ENCODE measurements at places on chromosomes 2 and 18. TPM values are rescaled to one million over a fixed set of nuclear protein-coding genes. Genes with fewer than 3 reads are reported as not detected.

GRCh38 chr2:58054264-58054663 lies 7.7 kb downstream of the VRK2 start:
- DNase-seq = no peak
- peaks cover 4% of the 10 kb centered on the region for H3K4me1 ChIP-seq
- no peak overlapping the region for H3K27ac ChIP-seq
- no peak overlapping the region for H3K4me3 ChIP-seq
- peaks cover 17% of the 10 kb centered on the region for H3K36me3 ChIP-seq
- H3K27me3 ChIP-seq = no peaks in the 10 kb centered on the region

- peaks cover 62% of the 10 kb centered on the region for H3K27me3 ChIP-seq
- H3K36me3 ChIP-seq = no peaks in the 10 kb centered on the region
- H3K27ac ChIP-seq = no peak within 1 kb of the TSS
- no peak for DNase-seq
Measured at GRCh38 chr2:120735746-120736170, at the start of gene GLI2. TSS of gene GLI2 (plus strand) at chr2:120735868. CDS start at chr2:120797321, 61,453 bp downstream.

DNA sequence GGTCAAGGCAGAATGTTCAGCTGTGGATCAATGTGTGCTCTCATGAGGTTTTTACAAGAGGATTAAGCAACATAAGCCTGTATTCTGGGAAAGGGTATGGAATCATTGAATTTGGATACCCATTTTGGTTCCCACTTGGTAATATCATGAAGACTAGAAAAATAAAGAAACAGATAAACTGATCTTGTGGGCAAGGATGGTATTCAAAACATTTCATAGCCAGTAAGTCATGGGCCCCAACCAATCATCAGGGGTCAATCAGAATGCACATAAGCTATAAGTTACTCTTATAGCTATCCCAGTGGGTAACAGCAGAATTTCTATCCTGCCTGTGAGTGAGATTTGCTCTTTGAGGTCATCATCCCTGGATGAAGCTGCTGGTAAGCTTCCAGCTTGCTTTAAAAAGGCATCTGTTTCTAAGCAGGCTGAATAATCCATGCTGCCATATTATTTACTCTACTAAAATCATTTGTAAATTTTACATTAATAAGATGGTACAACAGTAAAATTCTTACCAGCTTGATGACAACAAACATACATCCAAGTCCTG lies 291.2 kb downstream of the RAD51AP2 start:
- no peak overlapping the region for H3K27ac ChIP-seq
- no peaks in the 10 kb centered on the region for H3K36me3 ChIP-seq
- no peak for DNase-seq

- no peaks in the 10 kb centered on the region for H3K27me3 ChIP-seq
- DNase-seq = no peak
- no peak overlapping the region for H3K27ac ChIP-seq
Measured at GRCh38 chr18:46810481-46811000, 53.7 kb upstream of the ST8SIA5 start.

Gene PIEZO2
- not detected for total RNA-seq

DNA sequence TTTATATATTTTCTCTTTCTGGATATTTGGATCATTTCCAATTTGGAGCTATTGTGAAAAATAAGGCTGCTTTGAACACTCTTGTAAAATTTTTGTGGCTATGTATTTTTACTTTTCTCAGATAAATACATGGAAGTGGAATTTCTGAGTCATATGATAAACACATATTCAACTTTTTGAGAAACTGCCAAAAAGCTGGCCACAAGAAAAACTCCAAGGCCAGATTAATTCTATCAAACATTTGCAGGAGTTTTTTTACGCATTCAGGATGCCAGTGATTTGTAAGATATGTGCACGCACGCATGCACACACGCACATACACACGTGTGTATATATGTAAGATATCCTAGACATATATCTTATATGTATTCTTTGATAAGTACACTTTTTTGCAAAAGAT lies 477.5 kb upstream of the SPHKAP start:
- H3K27me3 ChIP-seq = no peaks in the 10 kb centered on the region
- no peak for DNase-seq
- H3K27ac ChIP-seq = no peak overlapping the region
- peaks cover 5% of the 10 kb centered on the region for H3K36me3 ChIP-seq
- H3K4me1 ChIP-seq = no peaks in the 10 kb centered on the region

DNA sequence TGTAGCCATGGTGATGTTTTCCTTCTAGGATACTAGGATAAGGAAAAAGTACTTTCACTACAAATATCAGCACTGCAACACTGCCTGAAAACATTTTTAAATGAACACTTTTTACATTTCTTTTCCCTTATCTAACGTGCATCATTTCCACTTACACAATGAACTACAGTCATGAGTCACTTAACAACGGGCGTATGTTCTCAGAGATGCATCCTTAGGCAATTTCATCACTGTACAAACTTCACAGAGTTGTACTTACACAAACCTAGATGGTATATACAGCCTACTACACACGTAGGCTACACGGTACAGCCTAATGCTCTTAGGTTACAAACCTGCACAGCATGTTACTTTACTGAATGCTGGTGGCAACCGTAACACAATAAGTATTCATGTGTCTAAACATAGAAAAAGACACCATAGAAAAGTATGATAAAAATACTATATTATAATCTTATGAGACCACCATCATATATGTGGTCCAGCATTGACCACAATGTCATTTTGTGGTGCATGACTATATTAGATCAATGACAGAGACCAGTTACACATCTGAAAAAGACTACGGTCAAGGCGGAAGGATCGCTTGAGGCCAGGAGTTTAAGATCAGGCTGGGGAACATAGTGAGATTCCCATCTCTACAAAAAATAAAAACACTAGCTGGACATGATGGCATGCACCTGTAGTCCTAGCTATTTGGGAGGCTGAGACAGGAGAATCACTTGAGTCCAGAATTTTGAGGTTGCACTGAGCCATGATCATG lies 39.8 kb downstream of the WDR33 start:
- no peak for DNase-seq
- no peak overlapping the region for H3K4me3 ChIP-seq
- peaks cover 15% of the 10 kb centered on the region for H3K4me1 ChIP-seq
- no peaks in the 10 kb centered on the region for H3K27me3 ChIP-seq
- peaks cover 4% of the 10 kb centered on the region for H3K36me3 ChIP-seq
- no peak overlapping the region for H3K27ac ChIP-seq

GRCh38 chr18:58118536-58118935 lies 74.5 kb downstream of the NEDD4L start:
- no peaks in the 10 kb centered on the region for H3K36me3 ChIP-seq
- no peaks in the 10 kb centered on the region for H3K27me3 ChIP-seq
- H3K4me1 ChIP-seq = no peaks in the 10 kb centered on the region
- no peak overlapping the region for H3K4me3 ChIP-seq
- no peak overlapping the region for H3K27ac ChIP-seq

Gene CROCC2
- not detected for total RNA-seq

DNA sequence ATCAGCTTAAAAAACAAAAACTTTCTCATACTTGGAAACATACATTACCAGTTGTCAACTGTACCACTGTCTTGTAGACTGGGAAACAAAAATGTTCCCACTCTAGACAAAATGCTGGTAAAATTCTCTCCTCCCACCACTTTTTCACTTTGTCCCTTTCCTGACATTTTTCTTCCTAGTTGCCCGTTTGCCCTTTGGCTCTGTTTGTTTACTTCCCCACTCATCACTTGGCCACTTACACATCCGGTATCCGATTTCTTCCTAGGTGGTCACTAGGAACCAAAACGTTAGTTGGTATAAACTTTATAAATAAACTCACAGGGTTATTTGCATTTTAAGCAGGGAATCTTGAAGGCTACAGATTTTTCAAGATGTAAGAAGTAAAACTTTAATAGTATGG lies 84.9 kb downstream of the METTL4 start:
- no peaks in the 10 kb centered on the region for H3K4me1 ChIP-seq
- no peaks in the 10 kb centered on the region for H3K36me3 ChIP-seq
- no peak overlapping the region for H3K27ac ChIP-seq
- H3K4me3 ChIP-seq = no peak overlapping the region
- no peak for DNase-seq

DNA sequence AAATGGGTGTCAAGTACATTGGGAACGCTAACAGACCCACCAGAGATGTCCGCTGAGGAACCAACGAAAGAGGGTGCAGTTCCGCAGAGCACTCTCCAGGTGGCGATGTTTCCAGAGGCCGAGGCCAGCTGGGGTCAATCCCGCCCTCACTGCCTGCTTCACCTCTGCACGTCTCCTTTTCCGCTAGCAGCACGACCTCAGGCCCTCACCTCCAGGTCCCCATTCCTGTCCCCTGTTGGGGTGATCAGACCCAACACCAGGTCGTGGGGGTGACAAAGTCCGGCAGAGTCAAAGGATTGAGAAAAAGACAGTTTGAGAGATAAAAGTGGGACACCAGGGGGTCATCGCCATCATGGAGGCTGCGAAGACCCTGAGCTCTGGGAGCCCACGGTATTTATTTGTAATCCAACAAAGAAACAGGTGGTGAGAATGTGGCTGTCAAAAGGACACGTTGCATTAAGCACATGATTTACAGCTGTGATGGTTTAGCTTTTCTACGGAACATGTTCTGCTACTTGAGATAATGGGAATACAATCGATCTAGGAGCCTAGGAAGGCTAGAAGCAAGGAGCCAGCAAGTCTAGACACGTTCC lies 27.3 kb downstream of the ZAP70 start:
- no peaks in the 10 kb centered on the region for H3K27me3 ChIP-seq
- peaks cover 47% of the 10 kb centered on the region for H3K36me3 ChIP-seq
- DNase-seq = no peak

GRCh38 chr2:146587291-146587713 lies 1257.5 kb upstream of the ACVR2A start:
- H3K36me3 ChIP-seq = no peaks in the 10 kb centered on the region
- H3K4me3 ChIP-seq = no peak overlapping the region
- no peak overlapping the region for H3K27ac ChIP-seq

Gene ESCO1
- 33.0 TPM for total RNA-seq

GRCh38 chr2:120141300-120142069 lies 81.7 kb downstream of the TMEM185B start:
- no peaks in the 10 kb centered on the region for H3K27me3 ChIP-seq
- no peak overlapping the region for H3K27ac ChIP-seq
- DNase-seq = no peak

DNA sequence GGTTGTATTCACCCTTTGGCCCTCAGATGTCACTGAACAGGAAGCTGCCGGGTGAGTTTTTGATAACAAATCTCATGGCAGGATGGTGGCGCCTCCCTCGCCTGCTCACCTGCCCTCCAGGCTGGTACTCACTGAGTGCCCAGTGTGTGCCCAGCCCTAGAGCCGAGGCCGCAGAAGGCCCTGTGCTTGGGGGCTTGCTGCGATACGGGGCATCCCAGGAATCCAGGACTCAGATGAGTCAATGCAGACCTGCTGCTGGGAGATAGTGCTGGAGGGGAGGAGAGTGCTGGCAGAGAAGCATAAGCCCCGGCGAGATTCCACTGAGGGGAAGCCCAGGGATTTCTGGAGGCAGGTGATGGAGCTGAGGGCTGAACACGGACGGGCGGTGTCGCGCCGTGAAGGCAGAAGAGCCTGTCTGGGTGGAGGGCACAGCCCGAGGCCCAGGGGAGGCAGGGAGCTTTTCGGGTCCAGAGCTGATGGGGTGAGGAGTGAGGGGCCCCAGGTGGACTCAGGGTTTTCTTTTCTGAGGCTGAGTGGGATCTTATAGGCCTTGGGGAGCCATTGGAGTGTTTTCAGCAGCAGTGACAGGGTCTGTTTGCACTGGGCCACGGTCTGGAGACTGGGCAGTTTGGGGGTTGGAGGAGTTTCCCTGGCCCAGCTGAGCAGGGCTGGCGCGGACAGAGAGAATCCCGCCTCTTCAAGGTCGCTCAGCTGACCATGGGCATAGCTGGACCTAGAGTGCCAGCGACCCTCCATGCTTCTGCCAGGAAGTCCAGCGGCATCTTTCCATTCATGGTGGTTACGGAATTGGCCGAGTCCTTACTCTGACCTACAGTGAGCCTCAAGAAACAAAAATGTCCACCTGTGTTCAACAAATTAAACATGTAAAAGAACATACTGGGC lies 35.5 kb downstream of the LDLRAD4 start:
- H3K27me3 ChIP-seq = no peaks in the 10 kb centered on the region
- no peak overlapping the region for H3K4me3 ChIP-seq

GRCh38 chr18:51621113-51621863 lies 423.8 kb upstream of the MEX3C start:
- no peak overlapping the region for H3K4me3 ChIP-seq
- H3K27ac ChIP-seq = no peak overlapping the region
- H3K4me1 ChIP-seq = no peaks in the 10 kb centered on the region
- no peak for DNase-seq
- H3K36me3 ChIP-seq = no peaks in the 10 kb centered on the region
- peaks cover 33% of the 10 kb centered on the region for H3K27me3 ChIP-seq

Gene CPS1
- 0.49 TPM for total RNA-seq

- H3K27me3 ChIP-seq = peaks cover 12% of the 10 kb centered on the region
- H3K4me1 ChIP-seq = no peaks in the 10 kb centered on the region
- no peak overlapping the region for H3K4me3 ChIP-seq
- DNase-seq = no peak
- no peak overlapping the region for H3K27ac ChIP-seq
Measured at GRCh38 chr2:3752376-3752775, 49.0 kb downstream of the DCDC2C start.

GRCh38 chr2:29050591-29050990 lies 23.7 kb downstream of the PCARE start:
- no peak overlapping the region for H3K4me3 ChIP-seq
- H3K27me3 ChIP-seq = no peaks in the 10 kb centered on the region
- H3K4me1 ChIP-seq = peaks cover 3% of the 10 kb centered on the region

Gene LRP1B
- total RNA-seq = not detected

DNA sequence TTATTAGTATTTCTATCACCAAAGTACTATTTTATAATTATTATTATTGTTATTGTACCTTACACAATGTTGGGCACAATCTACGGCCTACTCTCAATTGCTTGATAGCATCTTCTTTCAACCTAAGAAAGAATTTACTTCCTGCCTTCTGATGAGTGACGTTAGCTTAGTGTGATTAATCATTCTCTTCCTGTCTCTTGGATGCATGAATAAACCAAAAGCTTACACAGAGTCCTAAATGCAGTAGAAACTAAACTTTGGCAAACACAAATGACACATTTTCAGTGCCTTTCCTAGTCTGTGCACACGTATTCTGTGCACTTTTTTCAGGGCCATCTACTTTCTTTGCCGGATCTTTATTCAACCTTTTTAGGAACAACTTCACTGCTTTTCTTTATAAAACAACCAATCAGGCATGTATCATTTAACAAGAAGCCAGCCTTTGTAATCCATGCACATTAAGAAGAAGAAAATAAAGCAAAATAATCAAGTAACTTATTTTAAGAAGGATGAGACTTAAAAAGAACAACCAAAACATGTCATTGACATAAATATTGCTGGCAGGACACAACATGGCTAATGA lies 19.1 kb downstream of the TRAK2 start:
- no peaks in the 10 kb centered on the region for H3K27me3 ChIP-seq
- peak overlapping the region; percentile 37 for H3K4me3 ChIP-seq
- peaks cover 13% of the 10 kb centered on the region for H3K36me3 ChIP-seq
- DNase-seq = no peak
